ENCODE measurements at places on chromosomes 12 and 14.

- DNase-seq, result no peak
Measured at GRCh38 chr12:93676408-93677194, 574 bp upstream of the CRADD start.

GRCh38 chr12:55188974-55189556 is 31.8 kb upstream of the OR10A7 start:
- peak; percentile 28 for DNase-seq

DNA sequence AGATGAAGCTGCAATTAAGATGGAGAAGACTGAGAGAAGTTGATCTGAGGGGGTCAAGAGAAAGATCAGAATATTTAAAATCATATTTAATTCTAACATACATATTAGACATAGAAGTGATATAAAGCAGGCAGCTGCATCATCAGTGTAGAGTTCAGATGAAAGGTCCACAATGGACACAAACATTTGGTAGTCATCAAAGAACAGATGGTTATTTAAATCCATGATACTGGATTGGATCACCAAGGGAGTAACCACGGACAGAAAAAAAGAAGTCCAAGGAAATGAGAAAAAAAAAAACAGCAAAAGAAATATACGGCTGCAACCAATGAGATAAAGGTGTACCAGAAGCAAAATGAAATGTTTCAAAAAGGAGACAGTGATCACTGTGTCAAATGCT is 20.1 kb downstream of the NOVA1 start:
- DNase-seq, result no peak

DNA sequence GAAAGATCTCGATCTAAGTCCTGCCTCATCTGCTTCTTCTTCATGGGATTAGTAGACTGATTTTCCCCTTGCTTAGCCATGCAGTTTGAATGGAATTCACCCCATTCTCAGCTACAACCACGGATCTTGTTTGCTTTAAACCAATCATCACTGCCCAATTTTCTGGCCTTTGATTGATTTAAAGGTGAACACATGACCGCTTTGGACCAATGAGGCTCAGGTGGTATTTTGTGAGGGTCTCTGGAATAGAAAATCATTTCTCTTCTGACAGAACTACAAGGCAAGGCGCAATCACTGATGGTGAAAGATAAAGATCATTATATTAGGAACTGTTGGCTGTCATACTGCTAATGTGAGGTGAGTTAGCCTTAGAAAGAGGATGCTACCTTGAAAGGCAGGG is 213.0 kb upstream of the PLEKHG7 start:
- no peak for DNase-seq

- DNase-seq, result no peak
Measured at GRCh38 chr12:104150416-104150815, 12.4 kb upstream of the NFYB start.

- no peak for DNase-seq
Measured at GRCh38 chr12:48750769-48751356, 34.4 kb upstream of the CCNT1 start.

DNA sequence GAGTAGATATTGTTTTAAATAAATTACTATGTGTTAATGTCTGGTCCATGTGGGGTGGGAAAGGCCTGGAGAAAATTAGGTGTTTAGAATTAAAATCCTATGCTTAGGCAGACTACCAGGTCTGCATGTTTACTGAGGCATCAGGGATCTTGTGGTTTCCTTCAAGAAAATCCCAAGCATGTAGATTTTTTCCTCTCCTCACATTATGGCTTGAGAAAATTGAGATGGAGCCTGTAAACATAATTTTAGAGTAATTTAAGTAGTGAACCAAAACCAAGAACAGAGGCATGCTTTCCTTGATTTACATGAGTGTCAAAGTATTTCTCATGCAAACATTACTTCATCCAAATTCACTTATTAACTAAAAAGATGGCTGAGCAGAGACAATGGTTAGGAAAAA is 823.7 kb downstream of the AACS start:
- no peak for DNase-seq

DNA sequence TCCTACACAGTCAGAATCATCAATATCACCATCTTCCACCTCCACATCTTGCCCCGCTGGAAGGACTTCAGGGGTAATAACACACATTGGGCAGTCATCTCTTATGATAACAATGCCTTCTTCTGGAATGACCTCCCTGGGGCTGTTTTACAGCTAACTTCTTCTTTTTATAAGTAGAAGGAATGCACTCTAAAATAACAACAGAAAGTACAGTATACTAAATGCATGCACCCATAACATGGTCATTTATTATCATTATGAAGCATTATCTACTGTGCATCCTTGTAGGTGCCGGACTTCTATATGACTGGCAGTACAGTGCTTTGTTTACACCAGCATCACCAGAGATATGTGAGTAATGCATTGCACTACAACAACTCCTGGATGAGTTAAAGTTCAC is 19.0 kb upstream of the NUAK1 start:
- DNase-seq, result no peak

DNA sequence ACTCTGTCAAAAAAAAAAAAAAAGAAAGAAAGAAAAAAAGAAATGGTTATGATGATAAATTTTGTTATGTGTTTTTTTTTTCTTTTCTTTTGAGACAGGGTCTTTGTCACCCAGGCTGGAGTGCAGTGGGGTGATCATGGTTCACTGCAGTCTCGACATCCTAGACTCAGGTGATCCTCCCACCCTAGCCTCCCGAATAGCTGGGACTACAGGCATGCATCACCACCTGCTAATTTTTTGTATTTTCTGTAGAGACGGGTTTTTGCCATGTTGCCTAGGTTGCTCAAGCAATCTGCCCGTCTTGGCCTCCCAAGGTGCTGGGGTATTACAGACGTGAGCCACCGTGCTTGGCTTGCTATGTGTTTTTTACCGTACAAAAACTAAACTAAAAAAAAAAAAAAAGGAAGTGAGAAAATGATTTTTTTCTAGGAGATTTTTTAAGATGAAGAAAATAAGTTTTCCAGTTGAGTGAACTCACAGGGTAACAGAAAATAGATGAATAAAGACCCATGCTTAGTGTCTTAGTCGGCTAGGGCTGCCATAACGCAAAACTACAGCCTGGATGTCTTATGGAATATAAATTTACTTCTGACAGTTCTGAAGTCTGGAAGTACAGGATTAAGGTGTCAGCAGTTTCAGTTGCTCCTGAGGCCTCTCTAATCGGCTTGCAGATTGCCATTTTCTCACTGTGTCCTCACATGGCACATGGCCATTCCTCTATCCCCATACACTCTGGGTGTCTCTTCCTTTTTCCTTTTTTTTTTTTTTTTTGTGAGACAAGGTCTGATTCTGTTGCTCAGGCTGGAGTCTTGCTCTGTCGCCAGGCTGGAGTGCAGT is 13.2 kb upstream of the APOF start:
- no peak for DNase-seq

DNA sequence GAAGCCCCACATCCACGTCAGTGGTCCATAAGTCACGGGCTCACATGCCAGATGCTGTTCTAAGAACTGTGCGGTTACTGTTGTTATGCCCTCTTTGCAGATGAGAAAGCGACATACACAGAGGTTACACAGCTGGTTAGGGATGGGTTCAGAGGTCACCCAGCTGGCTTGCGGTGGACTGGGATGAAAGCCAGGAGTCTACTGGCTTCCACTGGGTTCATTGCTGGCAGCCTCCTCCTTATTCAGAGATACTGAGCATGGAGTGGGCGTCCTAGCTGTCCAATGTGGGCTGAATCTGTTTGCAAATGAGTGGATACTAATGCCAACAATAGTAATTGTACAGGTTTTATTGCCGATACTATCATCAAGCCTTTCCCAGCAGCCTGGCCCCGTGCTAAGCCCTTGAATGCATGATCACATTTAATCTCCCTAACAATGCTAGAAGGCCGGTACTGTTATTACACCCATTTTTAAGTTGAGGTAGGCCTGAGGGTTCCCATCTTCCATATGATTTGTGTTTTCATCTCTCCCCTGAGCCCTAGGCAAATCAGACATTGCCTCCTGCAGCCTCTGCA is 129.1 kb downstream of the PLXNC1 start:
- DNase-seq, result no peak

GRCh38 chr14:23929136-23929535 is 24.4 kb upstream of the DHRS4 start:
- DNase-seq, result no peak

DNA sequence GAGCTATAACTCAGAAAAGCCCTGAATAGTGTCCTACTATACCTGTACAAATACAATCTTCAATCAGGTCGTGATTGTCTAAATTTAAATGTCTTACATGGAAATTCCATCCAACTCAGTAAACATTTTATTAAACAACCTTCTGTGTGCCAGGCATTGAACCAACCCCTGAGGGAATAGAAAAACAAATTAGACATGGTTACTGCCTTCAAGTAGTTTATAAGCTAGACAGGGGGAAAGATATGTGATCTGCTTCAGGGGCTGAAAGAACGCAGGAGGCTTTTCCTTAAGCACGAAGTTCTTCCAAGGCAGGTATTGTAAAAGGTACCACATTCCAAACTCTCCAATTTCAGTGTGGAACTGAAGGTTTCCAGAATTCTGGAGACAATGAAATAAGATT is 39.7 kb upstream of the STAB2 start:
- DNase-seq, result no peak

- no peak for DNase-seq
Measured at GRCh38 chr12:51620448-51620847, 29.4 kb downstream of the SCN8A start.

DNA sequence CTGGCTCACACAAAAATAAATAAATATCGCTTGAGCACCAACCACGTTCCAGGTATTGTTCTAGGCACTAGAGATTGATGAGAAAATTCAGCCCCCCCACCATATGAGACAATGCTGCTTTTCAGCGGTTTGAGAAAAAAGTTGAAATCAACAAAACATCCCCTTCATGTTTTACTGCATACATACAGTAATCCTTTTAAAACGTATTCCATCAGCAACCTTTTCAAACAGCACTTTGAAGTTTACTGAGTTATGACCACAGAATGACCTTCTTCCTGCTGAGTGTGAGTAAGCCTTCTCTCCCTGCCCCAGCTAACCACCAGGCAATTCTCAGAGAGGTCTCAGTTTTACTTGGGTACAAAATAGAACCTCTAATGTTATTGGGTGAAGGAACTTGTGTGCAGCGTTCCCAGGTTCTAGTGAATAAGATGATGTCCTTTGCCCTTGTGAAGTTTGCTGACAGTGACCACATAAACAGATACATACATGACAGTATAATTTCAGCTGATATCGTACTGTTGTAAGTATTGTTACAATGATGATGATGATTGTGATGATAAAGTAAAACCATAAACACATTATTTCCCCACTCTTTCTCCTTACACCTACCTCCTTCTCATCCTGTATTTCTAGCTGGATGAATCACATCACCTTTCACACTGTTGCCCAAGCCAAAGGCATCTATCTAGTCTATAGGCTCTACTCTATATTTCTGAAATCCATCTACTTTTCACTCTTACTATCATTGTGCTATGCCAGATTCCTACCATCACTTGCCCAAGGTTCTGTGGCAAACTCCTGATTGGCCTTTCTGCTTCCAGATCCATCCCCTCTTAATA is 124.4 kb upstream of the KRR1 start:
- no peak for DNase-seq

DNA sequence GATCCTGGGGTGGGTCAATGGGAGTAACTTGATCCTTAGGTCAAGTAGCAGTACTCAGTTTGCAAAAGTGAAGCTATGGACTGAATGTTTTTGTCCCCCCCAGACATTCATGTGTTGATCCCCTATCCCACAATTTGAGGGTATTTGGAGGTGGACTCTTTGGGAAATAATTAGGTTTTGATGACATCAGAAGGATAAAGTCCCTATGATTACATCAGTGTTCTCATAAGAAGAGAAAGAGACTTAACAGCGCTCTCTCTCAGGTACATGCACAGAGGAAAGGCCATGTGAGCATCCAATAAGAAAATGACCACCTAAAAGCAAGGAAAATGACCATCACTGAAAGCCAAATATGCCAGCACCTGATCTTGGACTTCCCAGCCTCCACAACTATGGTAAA is 550.8 kb downstream of the FOXG1 start:
- DNase-seq, result no peak

GRCh38 chr12:107484230-107484629 is 201.4 kb upstream of the PWP1 start:
- DNase-seq, result no peak

DNA sequence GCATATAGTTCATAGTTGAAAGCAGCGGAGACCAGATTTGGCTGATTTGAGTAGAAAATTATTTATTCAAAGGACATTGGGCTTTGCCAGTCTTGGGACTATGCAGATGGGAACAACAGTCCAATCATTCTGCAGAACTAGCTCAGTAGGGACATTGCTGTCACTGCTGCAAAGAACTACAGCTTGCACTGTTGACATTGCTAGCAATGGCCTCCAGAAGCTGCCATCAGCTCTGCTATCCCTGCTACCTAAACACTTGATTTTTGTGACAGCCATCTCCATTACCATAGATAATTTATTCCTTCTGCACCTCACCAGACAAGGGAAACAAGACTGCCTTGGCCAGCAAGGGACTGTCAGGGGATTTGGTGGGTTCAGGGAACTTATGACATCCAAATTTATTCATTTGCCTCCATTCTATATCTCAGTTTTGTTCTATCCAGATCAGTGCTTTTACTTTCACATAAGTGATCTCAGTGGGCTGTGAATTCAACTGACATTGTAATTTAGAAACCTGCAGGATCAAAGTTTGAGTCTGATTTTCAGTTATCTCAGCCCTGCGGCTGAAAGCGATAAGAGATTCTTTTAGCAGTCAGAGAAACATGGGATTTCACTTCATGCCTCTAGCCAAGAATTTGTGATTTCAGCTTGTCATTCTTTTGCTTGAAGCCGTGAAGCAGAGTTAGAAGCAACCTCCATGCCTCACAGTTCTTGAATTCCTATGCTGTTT is 136.7 kb upstream of the FBXO33 start:
- no peak for DNase-seq

DNA sequence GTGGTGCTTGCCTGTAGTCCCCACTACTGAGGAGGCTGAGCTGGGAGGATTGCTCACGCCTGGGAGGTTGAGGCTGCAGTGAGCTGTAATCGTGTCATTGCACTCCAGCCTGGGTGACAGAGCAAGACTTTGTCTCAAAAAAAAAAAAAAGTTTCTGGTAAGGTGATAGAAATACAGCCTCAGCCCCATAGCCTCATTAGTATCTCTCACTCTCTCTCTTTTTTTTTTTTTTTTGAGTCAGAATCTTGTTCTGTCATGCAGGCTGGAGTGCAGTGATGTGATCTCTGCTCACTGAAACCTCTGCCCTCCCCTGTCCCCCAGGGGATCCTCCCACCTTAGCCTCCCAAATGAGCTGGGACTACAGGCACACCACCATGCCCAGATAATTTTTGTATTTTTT is 19.2 kb downstream of the MTHFD1 start:
- DNase-seq, result no peak

GRCh38 chr12:114993165-114993564 is 309.2 kb upstream of the TBX3 start:
- no peak for DNase-seq

DNA sequence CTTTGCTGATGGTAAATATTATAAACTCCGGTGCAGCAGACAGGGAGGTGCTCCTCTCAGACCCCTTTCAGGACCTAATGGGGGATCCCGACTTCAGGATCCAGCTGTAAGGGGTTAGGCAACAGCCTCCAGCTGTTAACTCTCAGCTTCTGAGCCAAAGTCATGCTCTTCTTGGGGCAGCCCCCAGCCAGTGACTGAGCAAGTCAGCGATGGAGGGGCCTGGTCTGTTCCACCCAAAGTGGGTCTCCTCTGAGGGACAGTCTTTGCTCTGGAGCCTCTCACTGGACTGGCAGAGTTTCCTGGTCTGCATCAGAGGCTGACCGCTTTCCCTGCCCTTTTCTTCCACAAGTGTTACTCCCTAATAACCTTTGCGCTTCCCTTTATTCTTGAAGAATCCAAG is 184.2 kb upstream of the DIO3 start:
- DNase-seq, result no peak

GRCh38 chr14:30180219-30180618 is 252.6 kb upstream of the PRKD1 start:
- no peak for DNase-seq
